ENCODE measurements at places on chromosomes 4 and X. TPM values are rescaled to one million over a fixed set of nuclear protein-coding genes. Genes with fewer than 3 reads are reported as not detected.
A peak's percentile ranks its signal among the peaks of the same experiment; 100 is the strongest.

The ERCC6L gene
- total RNA-seq, result 1.0 TPM

DNA sequence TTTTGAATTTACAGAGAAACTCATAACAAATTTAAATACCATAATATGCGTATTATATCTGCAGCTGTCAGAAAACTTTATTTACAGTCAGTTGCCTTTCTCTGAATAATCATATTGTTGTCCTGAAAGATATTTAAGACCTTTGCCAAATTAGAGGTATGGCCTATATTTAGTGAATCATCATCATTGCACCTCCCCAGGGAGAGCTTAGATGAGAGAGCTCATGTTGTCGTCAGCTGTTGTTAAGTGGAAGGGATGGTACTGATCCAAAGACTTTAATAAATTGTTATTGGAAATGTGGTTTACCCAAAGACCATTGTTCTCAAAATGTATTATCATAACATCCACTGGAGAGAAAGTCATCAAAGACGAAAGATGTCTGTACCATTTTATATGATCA is 128.6 kb downstream of the HTR2C start:
- no peaks in the 10 kb centered on the region for H3K36me3 ChIP-seq
- peaks cover 47% of the 10 kb centered on the region for H3K27me3 ChIP-seq
- no peaks in the 10 kb centered on the region for H3K4me1 ChIP-seq
- no peak for DNase-seq

The STOX2 gene
- total RNA-seq, result 1.1 TPM

- H3K36me3 ChIP-seq, result peaks cover 23% of the 10 kb centered on the region
- peak; percentile 61 for DNase-seq
- no peaks in the 10 kb centered on the region for H3K27me3 ChIP-seq
- peak overlapping the region; percentile 86 for H3K27ac ChIP-seq
- H3K4me3 ChIP-seq, result no peak overlapping the region
Observed at GRCh38 chr4:169604131-169604900, 8.1 kb downstream of the NEK1 start.

The MTMR8 gene
- not detected for total RNA-seq

- H3K36me3 ChIP-seq, result no peaks in the 10 kb centered on the region
- H3K4me1 ChIP-seq, result peaks cover 5% of the 10 kb centered on the region
- H3K4me3 ChIP-seq, result no peak overlapping the region
- DNase-seq, result no peak
Observed at GRCh38 chrX:40544343-40545266, 36.2 kb upstream of the ATP6AP2 start.

GRCh38 chr4:138668309-138668708 is 347.3 kb upstream of the NOCT start:
- H3K36me3 ChIP-seq, result no peaks in the 10 kb centered on the region
- no peak overlapping the region for H3K27ac ChIP-seq
- H3K4me3 ChIP-seq, result no peak overlapping the region
- H3K27me3 ChIP-seq, result no peaks in the 10 kb centered on the region

The MRFAP1 gene
- total RNA-seq, result 481 TPM

The TMSB15C gene
- 1.3 TPM for total RNA-seq

GRCh38 chrX:16653424-16653823 is 3.5 kb downstream of the S100G start:
- H3K27me3 ChIP-seq, result peaks cover 59% of the 10 kb centered on the region
- H3K4me1 ChIP-seq, result no peaks in the 10 kb centered on the region
- DNase-seq, result no peak
- no peak overlapping the region for H3K4me3 ChIP-seq
- peaks cover 7% of the 10 kb centered on the region for H3K36me3 ChIP-seq

DNA sequence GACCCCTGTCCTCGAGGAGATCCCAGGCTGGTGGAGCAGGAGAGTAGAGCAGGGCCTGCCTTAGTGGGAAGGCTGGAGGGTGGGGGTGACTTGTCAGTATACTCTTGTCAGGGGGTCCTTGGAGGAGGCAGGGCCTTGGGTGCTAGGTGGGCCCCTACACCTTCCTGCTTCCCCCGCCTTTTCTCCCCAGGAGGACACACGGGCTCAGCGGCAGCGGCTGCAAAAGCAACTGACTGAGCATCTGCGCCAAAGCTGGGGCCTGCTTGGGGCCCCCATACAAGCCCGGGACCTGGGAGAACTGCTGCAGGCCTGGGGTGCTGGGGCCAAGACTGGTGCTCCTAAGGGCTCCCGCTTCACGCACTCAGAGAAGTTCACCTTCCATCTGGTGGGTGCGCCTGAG is 11.3 kb downstream of the CCDC22 start:
- no peak overlapping the region for H3K4me3 ChIP-seq
- H3K27me3 ChIP-seq, result no peaks in the 10 kb centered on the region
- no peak for DNase-seq
- no peak overlapping the region for H3K27ac ChIP-seq

The DSPP gene
- not detected for total RNA-seq

- peaks cover 35% of the 10 kb centered on the region for H3K4me1 ChIP-seq
- peak overlapping the region; percentile 66 for H3K27ac ChIP-seq
- DNase-seq, result peak; percentile 66
Observed at GRCh38 chr4:7206385-7206784, 14.0 kb downstream of the SORCS2 start.

The EVC gene
- 29.0 TPM for total RNA-seq

DNA sequence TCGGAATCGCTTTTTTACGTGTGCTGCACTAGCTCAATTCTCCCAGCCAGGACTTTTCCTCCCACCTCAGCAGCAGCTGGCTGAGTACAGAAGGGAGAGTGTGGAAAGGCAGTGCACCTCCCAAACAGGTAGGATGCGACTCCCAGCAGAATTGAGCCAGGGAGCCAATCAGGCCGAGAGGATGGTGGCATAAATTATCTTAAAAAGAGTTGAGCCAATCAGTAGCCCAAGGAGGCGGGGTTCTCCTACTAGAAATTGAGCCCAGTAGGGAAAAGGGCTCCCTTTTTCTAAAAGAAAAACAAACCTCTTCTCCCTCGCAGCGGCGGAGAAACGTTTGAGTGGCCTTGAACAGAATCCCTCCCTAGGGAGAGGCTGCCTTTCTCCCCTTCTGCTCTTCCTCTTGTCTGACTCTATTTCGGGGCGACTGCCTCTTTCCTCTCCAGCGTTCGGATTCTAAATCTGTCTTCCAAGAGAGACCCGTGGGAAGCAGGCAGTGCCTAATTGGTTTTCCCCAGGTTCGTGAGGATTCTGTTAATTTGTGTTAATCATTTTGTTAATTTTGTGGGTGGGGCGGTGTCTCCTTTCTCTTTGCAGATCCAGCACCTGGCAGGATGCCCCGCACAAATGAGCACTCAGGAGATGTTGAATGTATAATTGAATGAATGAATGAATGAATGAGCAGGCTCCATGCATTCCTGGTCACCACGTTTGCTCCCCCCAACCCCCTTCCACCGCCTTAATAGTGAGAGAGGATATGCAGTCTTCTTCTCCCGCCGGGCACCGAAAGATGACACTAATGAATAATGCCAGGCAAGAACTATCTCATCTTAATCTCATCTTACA is at the start of gene GABRG1:
TSS of gene GABRG1 (minus strand) at position 142 of the 843 bp plus-strand sequence. CDS start at position 1, 141 bp downstream.
- no peaks in the 10 kb centered on the region for H3K36me3 ChIP-seq
- H3K27me3 ChIP-seq, result no peaks in the 10 kb centered on the region
- H3K4me1 ChIP-seq, result no peaks in the 10 kb centered on the region
- DNase-seq, result no peak

The VCX gene
- not detected for total RNA-seq

The ELF2 gene
- total RNA-seq, result 26.5 TPM

DNA sequence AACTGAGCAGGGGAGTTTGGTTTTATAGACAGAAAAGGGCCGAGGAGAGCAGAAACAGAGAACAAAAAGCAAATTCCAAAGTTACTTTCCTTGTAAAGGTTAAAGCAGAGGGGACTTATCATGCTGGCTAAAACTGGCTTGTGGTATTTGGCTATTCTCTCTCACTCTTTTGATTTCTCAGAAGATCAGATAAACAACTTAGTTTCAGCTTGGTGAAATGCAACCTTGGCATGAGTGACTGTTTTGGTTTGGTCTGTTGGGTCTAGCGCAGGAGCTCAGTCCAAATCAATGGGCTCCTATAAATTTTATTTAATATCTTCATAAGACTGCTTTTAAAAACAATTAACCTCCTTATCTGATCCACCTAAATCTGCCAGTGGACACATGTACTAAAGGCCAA is 47.3 kb upstream of the KIAA1210 start:
- H3K36me3 ChIP-seq, result no peaks in the 10 kb centered on the region
- H3K4me3 ChIP-seq, result no peak overlapping the region
- H3K4me1 ChIP-seq, result no peaks in the 10 kb centered on the region
- no peak for DNase-seq
- H3K27ac ChIP-seq, result no peak overlapping the region

The UBA1 gene
- 248 TPM for total RNA-seq

The ACE2 gene
- total RNA-seq, result not detected

- no peaks in the 10 kb centered on the region for H3K27me3 ChIP-seq
- no peak for DNase-seq
- H3K4me3 ChIP-seq, result no peak overlapping the region
- no peaks in the 10 kb centered on the region for H3K4me1 ChIP-seq
Observed at GRCh38 chr4:104881136-104881886, 265.4 kb upstream of the TET2 start.

GRCh38 chrX:82092307-82092706 is 890.4 kb downstream of the SH3BGRL start:
- no peak for DNase-seq
- H3K4me3 ChIP-seq, result no peak overlapping the region
- no peaks in the 10 kb centered on the region for H3K27me3 ChIP-seq
- peaks cover 9% of the 10 kb centered on the region for H3K4me1 ChIP-seq

DNA sequence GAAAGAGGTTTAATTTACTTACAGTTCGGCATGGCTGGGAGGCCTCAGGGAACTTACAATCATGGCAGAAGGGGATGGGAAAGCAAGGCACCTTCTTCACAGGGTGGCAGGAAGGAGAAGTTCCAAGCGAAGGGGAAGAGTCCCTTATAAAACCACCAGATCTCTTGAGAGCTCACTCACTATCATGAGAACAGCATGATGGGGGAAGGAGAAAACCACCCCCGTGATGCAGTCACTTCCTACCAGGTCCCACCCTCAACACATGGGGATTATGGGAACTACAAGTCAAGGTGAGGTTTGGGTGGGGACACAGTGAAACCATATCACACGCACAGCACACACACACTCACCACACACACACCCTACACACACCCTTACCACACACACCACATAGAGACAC is 104.3 kb downstream of the DCTD start:
- no peaks in the 10 kb centered on the region for H3K36me3 ChIP-seq
- peak overlapping the region; percentile 31 for H3K27ac ChIP-seq
- H3K27me3 ChIP-seq, result no peaks in the 10 kb centered on the region

The OTC gene
- not detected for total RNA-seq

GRCh38 chr4:102764901-102765300 is 4.1 kb upstream of the MANBA start:
- no peaks in the 10 kb centered on the region for H3K36me3 ChIP-seq
- no peak overlapping the region for H3K27ac ChIP-seq
- DNase-seq, result no peak
- H3K4me1 ChIP-seq, result peaks cover 3% of the 10 kb centered on the region
- H3K27me3 ChIP-seq, result no peaks in the 10 kb centered on the region

DNA sequence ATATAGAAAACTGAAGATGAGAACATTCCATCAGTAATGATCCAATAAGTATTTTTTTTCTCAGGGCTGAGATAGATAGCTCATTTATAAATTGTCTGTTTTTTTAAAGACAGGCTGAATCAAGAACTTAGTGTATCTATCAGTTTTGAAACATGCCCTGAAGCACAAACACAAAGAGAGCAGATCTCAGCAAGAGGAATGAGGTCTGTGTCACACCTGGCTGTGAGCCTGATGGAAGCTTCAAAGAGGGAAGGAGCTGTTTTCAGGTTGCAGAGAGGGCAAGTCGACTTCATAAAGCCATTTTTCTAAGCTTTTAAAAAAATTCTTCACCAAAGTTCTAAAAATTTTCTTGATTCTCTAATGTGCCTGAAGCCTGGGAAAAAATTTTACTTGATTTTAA is 434.9 kb downstream of the PDGFC start:
- no peaks in the 10 kb centered on the region for H3K36me3 ChIP-seq
- H3K4me3 ChIP-seq, result no peak overlapping the region
- H3K27me3 ChIP-seq, result no peaks in the 10 kb centered on the region
- H3K4me1 ChIP-seq, result peaks cover 29% of the 10 kb centered on the region
- no peak overlapping the region for H3K27ac ChIP-seq
- peak; percentile 77 for DNase-seq

- no peak for DNase-seq
- H3K4me1 ChIP-seq, result peaks cover 11% of the 10 kb centered on the region
- H3K27ac ChIP-seq, result no peak overlapping the region
Observed at GRCh38 chr4:1008840-1009541, 2.4 kb upstream of the FGFRL1 start.

DNA sequence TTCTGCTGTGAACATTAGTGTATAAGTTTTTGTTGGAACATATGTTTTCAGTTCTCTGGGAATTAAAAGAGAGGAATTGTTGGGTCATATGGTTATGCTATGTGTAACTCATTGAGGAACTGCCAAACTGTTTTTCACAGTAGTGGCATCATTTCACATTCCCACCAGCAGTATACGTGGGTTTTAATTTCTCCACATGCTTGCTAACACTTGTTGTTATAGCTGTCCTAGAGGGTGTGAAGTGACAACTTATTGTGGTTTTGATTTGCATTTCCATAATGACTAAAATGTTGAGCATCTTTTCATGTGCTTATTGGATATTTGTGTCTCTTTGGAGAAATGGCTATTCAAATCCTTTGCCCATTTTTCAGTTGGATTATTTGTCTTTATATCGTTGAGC is 13.7 kb downstream of the APELA start:
- H3K4me1 ChIP-seq, result no peaks in the 10 kb centered on the region
- H3K4me3 ChIP-seq, result no peak overlapping the region
- H3K36me3 ChIP-seq, result no peaks in the 10 kb centered on the region
- no peaks in the 10 kb centered on the region for H3K27me3 ChIP-seq
- DNase-seq, result no peak

The RNF212 gene
- total RNA-seq, result not detected

GRCh38 chr4:186755550-186756519 is 32.2 kb upstream of the FAT1 start:
- H3K36me3 ChIP-seq, result no peaks in the 10 kb centered on the region
- H3K27me3 ChIP-seq, result no peaks in the 10 kb centered on the region
- DNase-seq, result no peak

The SLC16A2 gene
- total RNA-seq, result 13.7 TPM

DNA sequence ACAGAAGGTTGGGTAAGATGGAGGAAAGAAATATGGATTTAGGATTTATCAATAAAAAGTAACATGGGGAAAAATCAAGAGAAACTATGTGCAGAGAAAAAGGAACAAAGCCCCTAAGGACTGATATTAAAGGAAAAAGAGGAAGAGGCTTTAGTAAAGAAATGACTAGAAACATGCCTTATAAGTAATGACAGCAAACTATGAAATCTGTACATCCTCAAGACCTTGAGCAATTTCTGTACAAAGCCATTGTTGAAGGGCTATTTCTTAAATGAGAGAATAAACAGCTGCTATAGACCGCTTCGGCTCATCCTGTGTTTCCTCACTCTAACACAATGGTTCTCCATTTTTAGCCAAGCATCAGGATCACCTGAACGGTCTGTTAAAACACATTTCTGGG is 180.3 kb upstream of the ATOH1 start:
- H3K27ac ChIP-seq, result no peak overlapping the region
- no peaks in the 10 kb centered on the region for H3K4me1 ChIP-seq
- no peak overlapping the region for H3K4me3 ChIP-seq
- H3K27me3 ChIP-seq, result no peaks in the 10 kb centered on the region

GRCh38 chr4:121339307-121339706 is 41.5 kb downstream of the QRFPR start:
- DNase-seq, result no peak
- no peak overlapping the region for H3K27ac ChIP-seq
- peaks cover 10% of the 10 kb centered on the region for H3K36me3 ChIP-seq
- H3K27me3 ChIP-seq, result no peaks in the 10 kb centered on the region
- H3K4me1 ChIP-seq, result peaks cover 9% of the 10 kb centered on the region

GRCh38 chr4:141913928-141914327 is 277.5 kb downstream of the IL15 start:
- no peak overlapping the region for H3K27ac ChIP-seq
- no peak overlapping the region for H3K4me3 ChIP-seq
- DNase-seq, result peak; percentile 21
- no peaks in the 10 kb centered on the region for H3K27me3 ChIP-seq
- H3K4me1 ChIP-seq, result no peaks in the 10 kb centered on the region
- no peaks in the 10 kb centered on the region for H3K36me3 ChIP-seq

Data from MCF 10A (cell line).